ENCODE measurements at places on chromosomes 11 and 22. TPM values are rescaled to one million over a fixed set of nuclear protein-coding genes. Genes with fewer than 3 reads are reported as not detected.

The CRYBA4 gene
- not detected for total RNA-seq

The C11orf86 gene
- total RNA-seq: not detected

The OR6T1 gene
- not detected for total RNA-seq

The BIK gene
- total RNA-seq: 2.6 TPM

The CHORDC1 gene
- 77.9 TPM for total RNA-seq

The CLTCL1 gene
- 2.3 TPM for total RNA-seq

The RAB36 gene
- total RNA-seq: 1.1 TPM

The PARVB gene
- total RNA-seq: 7.0 TPM

The KRTAP5-9 gene
- total RNA-seq: 0.31 TPM

The NDUFV1 gene
- total RNA-seq: 197 TPM

The CASP1 gene
- 42.8 TPM for total RNA-seq

The OR2D2 gene
- not detected for total RNA-seq

The CASP4 gene
- total RNA-seq: 81.9 TPM

The PATE2 gene
- not detected for total RNA-seq

Measured in naive thymus-derived CD8-positive, alpha-beta T cell (primary cell).